ENCODE measurements at places on chromosomes 11 and 22.

- DNase-seq = no peak
Observed at GRCh38 chr11:17989306-17989705, 23.5 kb downstream of the SERGEF start.

DNA sequence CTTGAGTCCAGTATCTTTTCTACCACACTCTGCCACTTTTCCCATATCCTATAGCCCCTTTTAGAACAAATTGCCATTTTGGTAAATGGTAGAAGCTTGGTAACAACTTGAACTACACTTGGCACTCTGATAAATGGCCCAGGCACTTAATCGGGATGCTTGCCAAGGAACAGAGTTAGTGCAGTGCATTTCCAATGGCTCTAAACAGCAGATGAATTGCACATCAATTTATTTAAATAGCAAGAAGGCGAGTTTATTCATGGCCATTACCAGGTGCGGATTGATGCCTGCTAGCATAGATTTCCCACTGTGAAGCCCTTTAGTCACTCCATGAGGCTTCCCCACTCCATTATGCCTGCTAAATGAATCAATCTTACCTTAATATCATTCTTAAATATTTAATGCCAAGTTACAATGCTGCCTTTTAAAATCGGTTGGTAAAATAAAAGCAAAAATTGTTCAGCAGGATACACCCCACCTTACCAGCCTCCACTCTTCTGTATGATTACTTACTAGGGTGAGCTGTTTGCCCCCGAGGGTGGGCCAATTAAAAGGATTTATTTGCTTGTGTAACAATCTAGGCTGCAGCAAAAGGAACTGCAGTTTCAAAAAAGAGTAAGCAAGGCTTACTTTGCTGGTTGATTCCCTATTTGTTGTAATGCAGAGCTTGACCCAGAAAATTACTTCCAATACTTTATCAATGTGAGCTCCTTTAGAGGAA, 136.0 kb upstream of the ARHGAP42 start:
- no peak for DNase-seq

DNA sequence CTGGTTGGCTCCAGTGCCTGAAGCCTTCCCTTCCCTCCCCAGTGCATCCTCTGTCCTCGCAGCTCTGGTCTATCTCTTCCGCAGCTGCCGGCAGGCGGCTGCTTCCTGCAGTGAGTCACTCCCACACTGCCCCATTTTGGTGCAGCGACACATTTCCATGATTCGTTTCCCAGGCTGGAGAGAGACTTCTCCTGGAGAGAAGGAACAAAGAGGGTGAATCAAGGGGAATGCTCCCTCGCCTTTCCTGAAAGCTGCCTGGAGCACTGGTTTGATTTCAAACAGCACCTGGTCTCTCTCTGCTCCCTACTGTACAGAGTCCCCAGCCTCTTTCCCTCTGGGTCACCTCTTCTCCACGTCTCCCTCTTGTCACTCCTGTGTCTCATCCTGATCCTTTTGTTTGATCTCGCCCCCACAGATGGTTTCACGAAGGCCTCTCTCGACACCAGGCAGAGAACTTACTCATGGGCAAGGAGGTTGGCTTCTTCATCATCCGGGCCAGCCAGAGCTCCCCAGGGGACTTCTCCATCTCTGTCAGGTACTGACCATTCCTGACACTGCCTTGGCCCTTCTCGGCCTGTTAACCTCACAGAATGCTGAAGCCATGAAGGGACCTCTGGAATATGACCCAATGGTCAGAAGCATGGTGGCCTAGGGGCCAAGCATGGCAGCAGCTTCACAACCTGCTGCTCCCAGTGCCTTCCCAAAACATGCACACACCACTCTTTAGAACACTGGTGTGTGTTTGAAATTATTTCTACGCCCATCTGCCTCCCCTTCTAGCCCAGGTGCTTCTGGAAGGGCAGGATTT, at the start of gene TMA7B:
TSS of gene TMA7B (plus strand) at position 758 of the 808 bp plus-strand sequence. CDS start 3,978 bp downstream, outside the sequence.
- DNase-seq = no peak

DNA sequence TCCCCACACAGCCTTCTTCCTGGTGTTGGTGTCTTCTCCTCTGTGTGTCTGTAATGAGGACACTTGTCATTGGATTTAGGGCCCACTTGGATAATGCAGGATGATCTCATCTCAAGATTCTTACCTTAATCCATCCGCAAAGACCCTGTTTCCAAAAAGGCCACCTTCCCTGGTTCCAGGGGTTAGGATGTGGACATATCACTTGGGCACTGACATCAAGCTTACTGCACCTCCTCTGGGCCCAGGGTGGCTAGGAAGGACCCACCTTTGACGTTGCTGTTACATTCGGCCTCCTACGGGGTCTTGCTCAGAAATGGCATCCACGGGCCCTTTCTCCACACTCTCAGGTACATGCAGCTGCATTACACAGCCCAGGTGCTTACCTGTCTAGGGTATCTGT, 535.9 kb downstream of the BRD1 start:
- no peak for DNase-seq

DNA sequence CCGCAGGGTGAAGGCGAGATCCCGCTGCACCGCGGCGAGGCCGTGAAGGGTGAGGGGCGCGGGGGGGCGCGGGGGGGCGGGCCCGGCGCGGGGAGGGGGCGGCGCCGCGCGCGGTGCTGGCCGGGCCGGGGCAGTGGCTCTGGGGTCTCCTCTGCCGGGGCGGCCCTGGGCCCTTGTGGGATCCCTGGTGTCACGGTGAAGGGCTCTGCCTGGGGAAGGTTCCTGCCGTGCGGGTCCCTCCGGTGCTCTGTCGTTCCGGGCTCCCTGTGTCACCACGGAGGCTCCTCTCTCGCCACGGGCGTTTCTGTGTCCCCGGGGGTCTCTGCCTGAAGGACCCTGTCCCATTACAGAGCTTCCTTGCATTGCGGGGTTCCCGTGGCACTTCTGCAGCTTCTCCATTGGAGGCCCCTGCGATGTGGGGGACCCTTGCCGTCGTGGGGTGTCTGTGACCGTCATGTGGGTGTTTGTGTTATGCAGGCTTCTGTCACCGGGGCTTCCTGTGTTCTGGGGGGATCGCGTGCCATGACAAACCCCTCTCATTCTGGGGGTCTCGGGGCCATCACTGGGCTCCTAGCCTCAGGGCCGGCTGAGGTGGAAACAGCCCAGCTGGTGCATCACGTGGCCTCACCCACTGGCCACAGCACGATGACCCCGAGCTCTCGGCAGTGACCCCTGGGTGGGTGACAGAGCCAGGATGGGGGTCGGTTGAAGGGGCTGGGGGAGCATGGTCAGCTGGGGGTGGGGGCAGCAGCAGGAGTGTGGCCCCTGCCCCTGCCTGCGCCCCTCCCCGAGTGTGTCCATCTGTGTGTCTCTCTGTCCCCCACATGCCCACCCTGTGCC, 25.3 kb downstream of the SHANK3 start:
- DNase-seq = no peak

DNA sequence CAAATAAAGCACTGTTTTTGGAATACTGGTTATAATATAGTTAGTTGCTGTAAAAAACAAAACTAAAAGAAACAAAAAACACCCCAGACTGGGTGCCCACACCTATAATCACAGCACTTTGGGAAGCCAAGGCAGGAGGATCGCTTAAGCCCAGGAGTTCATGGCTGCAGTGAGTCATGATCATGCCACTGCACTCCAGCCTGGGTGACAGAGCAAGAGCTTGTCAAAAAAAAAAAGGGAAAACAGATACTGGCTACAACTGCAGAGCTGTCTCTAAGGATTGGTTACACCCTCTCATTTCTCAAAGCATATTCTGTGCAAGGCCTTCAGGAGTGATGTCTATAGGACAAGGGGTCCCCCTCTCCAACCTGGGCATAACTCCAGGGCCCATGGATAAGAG, 14.6 kb upstream of the STK33 start:
- DNase-seq = no peak

DNA sequence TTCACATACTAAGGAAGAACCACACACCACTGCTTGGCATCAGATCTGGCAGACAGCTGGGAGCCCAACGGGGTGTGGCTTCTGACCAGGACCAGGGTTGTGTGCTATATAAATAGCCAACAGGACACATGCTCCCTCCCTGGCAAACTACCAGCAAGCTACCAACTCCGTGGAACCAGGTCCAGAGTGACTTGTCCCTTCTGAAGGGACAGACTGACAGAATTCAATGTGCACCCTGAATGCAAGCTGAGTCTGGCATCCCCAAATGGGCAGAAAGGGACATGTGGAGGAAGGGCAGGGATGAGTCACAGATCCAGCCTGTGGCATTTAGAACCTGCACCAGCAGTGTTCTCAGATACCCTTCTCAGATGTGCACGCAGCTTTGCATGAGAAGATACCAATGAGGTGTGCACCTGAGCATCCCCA, 92.9 kb downstream of the MICAL3 start:
- no peak for DNase-seq

GRCh38 chr22:44276706-44277356, 35.9 kb downstream of the SHISAL1 start:
- DNase-seq = no peak

GRCh38 chr11:23103416-23103815, 243.1 kb upstream of the CCDC179 start:
- DNase-seq = no peak

- no peak for DNase-seq
Observed at GRCh38 chr11:40100781-40101180, 1358.7 kb downstream of the LRRC4C start.

DNA sequence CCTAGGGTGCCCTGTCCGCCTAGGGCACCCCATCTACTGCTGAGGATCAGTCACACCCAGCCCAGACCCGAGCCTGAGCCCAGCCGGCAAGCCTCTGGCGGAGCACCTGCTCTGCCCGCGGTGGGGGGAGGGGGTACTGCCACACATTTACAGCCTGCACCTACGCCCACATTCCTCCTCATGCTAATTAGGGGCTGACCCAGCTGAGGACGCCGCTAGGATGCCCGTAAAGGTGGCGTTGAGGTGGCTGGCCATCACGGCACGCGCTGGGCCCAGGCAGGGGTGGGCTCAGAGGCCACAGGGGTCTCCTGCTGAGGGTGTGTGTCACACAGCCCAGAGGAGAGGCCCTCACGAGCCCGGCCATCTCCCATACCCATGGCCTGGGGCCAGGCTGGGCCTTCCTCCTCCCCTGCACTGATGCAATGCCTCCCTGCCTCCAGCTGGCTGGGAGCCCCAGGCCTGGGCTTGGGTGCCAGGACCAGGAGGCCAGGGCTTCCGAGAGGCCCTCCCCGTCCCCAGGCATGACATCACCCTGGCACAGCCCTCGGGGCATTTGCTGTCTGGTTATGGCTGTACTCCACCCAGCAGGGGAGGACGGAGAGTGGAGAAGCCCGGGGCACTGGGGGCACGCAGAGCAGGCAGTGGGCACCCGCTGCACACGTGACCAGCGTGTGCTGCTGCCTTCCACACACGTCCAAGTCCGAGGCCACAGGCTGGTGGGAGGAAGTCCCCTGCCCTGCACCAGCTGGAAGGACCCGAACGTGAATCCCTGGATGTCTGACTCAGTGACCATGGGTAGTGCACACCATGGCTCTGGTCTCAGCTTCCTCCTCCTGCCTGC, 12.7 kb downstream of the DUSP8 start:
- DNase-seq = no peak

- DNase-seq = no peak
Observed at GRCh38 chr11:23976841-23977271, 520.0 kb upstream of the LUZP2 start.

Measured in stimulated activated CD8-positive, alpha-beta memory T cell treated with anti-CD3 and anti-CD28 coated beads, Interleukin-4, amount 100 ng/mL, for 1 hour (primary cell).